DMS79 (cell line): ENCODE measurements at places on chromosomes 1 and 21.

- no peak for DNase-seq
These were observed 27.8 kb upstream of the ZNF281 start for GRCh38 chr1:200437556-200438203.

- DNase-seq, result no peak
These were observed 100.1 kb downstream of the BRINP2 start for GRCh38 chr1:177270863-177271262.

GRCh38 chr1:28096210-28097099 is 8.0 kb upstream of the EYA3 start:
- DNase-seq, result no peak

DNA sequence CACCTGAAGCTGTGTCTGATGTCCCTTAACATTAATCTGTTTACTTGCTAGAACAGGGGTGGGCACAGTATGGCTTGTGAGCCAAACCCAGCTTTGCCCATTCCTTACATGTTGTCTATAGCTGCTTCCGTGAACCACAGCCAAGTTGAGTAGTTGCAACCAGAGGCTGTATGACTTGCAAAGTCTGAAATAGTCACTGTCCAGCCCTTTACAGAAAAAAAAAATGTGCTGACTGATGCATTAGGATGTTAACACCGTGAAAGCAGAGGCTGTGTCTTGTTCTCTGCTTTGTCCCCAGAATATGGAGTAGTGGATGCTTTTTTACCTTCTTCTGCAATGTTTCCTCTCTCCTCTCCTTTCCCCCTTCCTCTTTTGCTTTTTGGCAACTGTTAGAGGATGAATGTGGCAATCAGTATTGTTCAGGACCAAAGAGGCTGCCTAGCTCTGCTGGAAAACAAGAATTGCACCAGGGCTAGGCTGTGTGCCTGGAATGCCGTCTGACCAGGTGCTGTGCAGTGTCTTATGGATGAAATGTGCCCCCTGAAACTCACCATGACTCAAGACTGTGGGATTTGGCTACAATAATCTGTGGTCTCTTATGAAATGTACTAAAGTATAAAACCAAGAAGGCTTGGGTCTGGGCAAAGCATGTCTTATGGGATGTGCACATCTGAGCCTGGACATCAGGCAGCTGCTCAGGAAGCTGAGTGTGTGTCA is 79.6 kb upstream of the GCLM start:
- DNase-seq, result no peak

DNA sequence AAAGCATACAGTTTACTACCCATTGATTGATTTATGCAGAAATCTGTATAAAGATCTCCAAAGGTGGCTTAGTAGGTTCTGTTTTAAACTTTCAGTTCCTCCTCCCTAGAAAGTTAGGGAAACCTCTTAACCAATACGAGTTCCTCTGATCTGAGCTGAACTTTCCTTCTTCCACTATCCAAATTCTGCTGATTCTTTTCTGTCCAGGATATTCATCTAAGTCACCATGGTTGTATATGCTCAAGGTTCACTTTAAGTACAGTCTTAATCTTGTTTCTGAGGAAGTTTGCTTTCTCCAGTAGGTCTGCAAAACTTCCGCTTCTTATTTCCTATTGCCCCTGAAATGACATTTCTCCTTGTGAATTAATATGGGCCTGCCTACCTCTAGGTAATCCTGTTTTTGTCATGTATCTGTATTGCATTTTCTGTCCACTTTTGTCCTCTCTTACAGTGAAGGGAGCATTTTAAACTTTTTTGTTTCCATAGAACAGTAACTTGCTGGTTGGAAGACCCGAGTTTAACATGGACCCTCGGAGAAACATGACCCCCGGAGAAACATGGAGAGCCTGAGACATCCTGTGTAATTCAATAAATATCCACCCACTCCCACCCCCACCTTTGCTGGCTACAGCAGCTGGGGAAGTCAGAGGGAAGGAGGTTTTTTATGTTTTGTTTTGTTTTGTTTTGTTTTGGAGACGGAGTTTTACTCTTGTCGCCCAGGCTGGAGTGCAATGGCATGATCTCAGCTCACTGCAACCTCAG is 16.7 kb upstream of the TUT4 start:
- no peak for DNase-seq

DNA sequence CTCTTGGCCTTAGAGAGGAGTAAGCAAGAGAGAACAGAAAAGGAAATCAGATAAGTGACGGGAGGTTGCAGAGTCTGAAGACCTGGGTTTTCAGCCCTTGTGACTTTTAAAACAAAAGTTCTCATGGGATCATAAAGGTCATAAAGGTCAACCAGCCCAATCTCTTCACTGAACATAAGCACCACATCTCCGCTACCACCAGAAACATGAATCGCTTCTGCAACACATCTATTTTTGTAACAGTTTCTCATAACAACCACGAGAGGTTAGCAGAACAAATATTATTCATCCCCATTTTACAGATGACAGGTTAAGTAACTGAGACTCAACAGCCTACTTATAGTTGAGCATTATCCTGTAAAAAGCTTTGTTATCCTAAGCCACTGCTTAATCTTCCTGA is 5.9 kb downstream of the TRAPPC3 start:
- no peak for DNase-seq

DNA sequence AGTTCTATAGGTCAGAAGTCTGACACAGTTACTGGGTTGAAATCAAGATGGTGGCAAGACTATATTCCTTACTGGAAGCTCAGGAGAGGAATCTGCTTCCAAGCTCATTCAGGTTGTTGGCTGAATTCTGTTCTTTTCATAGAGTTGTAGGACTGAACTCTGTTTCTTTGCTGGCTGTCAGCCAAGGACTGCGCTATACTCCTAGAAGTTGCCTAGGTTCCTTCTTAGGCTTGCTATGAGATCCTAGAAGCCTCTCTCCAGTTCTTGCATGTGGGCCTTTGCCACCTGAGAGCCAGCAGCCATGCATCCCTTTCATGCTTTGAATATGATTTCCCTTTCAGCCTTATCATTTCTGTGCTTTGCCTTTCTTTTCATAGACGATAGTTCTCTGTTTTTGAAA is 176.4 kb downstream of the RPS6KC1 start:
- DNase-seq, result no peak

GRCh38 chr1:158149175-158149574 is 31.5 kb upstream of the CD1D start:
- no peak for DNase-seq

DNA sequence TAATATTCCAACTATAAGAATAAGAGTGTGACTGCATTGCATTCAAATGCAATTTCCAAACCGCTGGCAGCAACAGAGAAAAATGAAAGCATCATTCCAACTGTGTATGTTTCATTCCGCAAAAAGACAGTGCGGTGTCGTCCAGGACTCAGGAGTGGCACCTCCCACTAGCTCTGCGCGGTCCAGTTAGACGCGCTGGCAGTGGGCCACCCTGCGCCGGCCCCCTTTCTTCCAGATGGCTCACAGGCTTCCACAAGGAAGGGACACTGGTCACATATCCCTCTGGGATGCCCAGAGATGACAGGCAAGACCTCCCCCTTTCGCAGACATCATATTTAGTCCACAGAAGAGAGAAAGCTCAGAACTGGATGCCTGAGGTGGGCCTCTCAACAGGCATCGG is 11.9 kb downstream of the WRAP73 start:
- no peak for DNase-seq

- no peak for DNase-seq
These were observed 22.9 kb downstream of the RGL1 start for GRCh38 chr1:183827801-183828200.

GRCh38 chr1:203663294-203663693 is 36.7 kb downstream of the ATP2B4 start:
- no peak for DNase-seq

- no peak for DNase-seq
These were observed 28.7 kb upstream of the CDC14A start for GRCh38 chr1:100323419-100324106.

- no peak for DNase-seq
These were observed 85.7 kb upstream of the COL11A1 start for GRCh38 chr1:103194060-103194459.

DNA sequence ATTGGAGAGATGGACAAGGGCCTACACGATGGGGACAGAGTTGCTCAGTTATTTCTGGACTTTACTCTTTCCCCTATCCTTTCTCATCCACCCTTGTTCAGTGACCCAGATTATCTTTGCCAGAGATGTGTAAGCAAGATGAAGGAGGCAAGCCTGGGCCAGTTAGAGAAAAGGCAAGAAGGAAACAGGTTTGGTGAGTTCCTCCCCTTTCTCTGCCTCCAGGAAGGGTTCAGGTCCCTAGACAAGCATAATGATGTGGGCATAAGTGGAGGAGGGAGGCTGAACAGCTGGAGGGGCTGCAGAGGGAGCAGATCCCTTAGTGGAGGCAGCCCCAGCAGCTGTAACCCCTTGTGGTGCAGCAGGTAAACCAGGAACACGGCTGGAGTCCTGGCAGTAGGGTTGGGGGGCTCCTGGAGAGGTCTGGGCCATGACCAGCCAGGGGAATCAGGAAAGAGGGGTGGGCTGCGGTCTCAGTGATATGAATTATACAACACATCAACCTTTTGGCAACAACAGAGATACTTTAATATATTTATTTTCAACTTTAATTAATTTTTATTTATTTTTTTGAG is 9.2 kb upstream of the CDC42 start:
- peak; percentile 99 for DNase-seq

DNA sequence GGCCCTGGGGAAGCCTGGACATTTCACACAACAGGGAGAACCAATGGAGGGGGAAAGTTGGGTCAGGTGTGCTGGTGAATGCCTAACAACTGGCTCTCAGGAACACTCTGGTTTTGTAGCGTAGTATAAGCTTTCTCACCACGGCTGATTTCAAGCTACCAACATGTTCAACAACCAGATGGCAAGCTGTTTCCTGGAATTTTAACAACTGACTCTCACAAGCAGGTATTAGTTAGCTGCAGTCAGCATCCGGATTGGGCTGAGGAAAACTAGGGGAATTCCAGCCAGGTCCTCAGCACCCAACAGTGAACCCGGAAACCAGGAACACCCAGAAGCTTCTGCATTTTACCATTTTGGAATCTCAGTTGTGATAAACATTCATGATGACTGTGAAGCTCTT is 162.3 kb upstream of the CAMK1G start:
- DNase-seq, result no peak

GRCh38 chr1:76269155-76269554 is 194.6 kb downstream of the ST6GALNAC3 start:
- DNase-seq, result no peak
